Neural progenitor cell (in vitro differentiated cells): ENCODE measurements at places on chromosomes 7 and 10. TPM values are rescaled to one million over a fixed set of nuclear protein-coding genes. Genes with fewer than 3 reads are reported as not detected.
A peak's percentile ranks its signal among the peaks of the same experiment; 100 is the strongest.

GRCh38 chr7:39910108-39910869 is 39.8 kb upstream of the CDK13 start:
- no peak for DNase-seq

- DNase-seq, result no peak
These were observed 568 bp downstream of the MGAM2 start for GRCh38 chr7:142112086-142112485.

GRCh38 chr7:108614896-108615295 is 45.2 kb downstream of the DNAJB9 start:
- DNase-seq, result no peak

DNA sequence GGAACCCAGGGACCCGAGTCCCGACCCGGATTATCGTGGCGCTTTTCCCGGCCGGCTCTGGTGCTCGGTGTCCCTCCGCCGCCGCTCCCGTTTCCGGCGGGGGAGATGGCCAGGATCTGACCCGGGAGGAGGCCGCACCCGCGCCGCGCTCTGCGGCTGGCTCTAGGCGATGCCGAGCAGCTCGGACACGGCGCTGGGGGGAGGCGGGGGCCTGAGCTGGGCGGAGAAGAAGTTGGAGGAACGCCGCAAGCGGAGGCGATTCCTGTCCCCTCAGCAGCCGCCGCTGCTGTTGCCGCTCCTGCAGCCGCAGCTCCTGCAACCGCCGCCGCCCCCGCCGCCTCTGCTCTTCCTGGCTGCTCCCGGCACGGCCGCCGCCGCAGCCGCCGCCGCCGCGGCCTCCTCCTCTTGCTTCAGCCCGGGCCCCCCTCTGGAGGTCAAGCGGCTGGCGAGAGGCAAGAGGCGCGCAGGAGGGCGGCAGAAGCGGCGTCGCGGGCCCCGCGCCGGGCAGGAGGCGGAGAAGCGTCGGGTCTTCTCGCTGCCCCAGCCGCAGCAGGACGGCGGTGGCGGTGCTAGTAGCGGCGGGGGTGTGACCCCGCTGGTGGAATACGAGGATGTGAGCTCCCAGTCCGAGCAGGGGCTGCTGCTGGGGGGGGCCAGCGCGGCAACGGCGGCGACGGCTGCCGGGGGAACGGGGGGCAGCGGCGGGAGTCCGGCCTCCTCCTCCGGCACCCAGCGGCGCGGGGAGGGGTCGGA is 593 bp downstream of the CDK13 start:
- peak; percentile 69 for DNase-seq

DNA sequence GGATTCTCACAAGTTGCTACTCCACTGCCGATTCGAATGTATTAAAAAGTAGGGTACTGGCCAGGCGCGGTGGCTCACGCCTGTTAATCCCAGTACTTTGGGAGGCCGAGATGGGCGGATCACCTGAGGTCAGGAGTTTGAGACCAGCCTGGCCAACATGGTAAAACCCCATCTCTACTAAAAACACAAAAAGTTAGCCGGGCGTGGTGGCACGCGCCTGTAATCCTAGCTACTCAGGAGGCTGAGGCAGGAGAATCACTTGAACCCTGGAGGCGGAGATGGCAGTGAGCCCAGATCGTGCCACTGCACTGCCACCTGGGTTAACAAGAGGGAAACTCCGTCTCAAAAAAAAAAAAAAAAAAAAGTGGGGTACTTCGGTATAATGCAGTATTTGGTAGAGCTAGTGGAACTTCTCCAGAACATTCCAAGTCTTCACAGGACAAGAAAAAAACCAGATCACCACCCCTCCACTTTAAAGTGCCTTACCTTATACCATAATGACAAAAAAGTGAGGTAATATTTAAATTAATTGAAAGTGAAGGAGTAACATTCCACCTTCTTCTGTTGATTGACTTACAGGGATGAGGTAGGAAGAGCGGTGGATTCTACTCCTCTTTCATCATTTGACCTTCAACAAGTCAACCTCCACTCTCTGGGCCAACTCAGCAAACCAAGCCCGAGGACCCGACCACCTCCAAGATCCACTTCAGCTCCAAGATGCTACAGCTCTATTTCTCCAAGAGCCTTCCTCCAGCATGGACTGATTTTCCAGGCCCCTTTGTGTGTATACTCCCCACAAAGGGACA is 2.0 kb downstream of the BAZ1B start:
- peak; percentile 24 for DNase-seq

- DNase-seq, result peak; percentile 20
These were observed 799 bp downstream of the KCNK18 start for GRCh38 chr10:117198088-117198487.

DNA sequence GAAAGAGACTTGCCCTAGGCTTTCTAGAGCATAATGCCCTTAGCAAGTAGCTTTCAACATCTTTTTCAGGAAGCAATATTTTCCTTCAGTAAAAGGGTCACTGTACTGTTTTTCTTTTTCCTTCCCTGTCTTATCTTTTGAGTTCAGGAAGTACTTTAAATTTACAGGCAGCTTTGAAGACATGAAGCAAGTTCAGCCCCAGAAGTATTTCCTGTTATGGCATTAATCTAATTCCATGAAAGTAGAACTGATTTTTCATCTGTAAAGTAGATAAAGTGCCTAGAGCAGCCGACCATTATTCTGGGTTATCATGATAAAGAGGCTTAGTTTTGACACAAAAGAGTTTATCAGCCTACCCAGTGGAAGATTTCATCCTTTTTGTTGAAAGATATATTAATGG is 288.2 kb downstream of the ADK start:
- no peak for DNase-seq

GRCh38 chr10:103845972-103846371 is 9.4 kb downstream of the SH3PXD2A start:
- no peak for DNase-seq

GRCh38 chr7:51647931-51648351 is 331.3 kb upstream of the COBL start:
- DNase-seq, result peak; percentile 54

DNA sequence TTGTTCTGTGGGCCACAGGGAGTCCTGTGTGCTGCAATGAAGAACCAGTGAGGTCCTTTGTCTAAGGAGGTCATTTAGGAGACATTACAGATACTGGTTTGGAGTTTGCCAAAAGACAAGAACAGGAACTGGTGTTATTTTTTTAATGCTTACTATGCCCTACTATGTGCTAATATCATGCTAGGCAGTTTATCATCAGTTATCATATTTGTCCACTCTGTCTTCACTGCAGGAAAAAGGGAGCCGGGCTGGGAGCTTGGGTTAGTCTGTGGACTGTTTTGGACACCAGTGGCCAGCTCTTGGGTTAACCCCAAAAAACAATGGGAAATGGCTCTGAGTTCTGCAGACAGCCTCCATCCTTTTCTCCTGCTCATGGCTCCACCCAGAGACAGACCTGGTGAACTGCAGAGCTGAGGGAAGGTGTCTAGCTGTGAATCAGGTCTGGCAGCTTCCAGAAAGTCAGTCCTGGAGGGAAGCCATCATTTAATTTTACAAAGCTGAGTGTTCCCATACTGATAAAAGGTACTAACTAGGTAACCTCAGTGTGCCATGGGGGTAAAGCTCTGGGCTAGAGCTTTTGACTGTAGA is 101.2 kb upstream of the ZNF746 start:
- peak; percentile 68 for DNase-seq

GRCh38 chr7:13800694-13801448 is 188.6 kb downstream of the ETV1 start:
- no peak for DNase-seq

GRCh38 chr10:103645141-103646054 is 151.9 kb downstream of the NEURL1 start:
- DNase-seq, result no peak

DNA sequence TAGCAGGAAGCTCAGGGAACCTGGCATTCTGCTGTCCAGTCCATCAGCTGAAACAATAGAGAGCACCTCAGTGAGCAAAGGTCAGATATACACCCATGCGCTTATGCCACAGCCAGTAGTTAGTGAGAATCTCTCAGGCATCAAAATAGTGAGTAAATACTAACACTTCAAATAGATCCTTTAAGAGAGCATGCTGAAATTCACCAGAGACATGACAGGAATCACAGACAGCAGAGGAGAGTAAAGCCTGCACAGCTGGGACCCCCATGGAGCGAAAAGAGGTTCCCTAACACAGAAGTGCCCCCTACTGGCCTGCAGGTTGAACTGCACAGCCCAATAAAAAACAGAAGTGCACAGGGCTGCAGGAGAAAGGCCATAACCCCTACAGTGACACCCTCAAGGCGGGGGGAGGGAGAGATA is 57.6 kb upstream of the ANTXRL start:
- peak; percentile 78 for DNase-seq

DNA sequence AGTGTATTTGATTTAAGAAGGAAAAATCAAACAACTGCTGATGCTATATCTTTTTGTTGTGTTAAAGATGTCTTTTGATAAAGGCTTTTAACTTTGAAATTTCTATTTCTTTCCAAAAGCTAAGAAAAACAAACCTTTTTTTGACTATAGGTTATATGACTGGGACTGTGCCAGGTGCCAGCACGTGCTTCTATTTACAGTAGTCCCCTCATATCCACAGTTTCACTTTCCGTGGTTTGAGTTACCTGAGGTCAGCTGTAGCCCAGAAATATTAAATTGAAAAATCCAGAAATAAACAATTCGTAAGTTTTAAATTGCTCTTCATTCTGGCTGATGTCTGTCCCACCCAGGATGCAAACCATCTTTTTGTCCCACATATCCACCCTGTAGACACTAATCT is 104.3 kb downstream of the BBS9 start:
- no peak for DNase-seq

DNA sequence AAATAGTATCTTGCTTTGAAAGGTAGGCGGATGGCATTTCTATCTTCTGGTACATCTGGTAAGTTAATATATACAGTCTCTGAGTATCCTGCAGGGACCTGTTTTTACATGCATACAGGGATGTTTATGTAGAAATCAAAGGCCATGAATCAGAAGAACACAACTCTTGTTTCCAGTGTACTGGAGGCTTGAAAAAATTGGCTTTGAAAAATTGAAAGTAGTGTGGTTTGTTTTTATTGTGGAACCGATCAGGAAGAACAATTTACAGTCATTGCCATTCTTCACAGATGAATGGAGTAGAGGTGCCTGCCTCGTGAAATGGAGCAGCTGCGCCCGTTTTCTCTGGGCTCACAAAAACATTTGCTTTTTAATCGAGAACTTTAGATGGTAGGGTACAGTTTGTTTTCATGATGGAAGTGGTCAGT is 54.0 kb upstream of the RPA3 start:
- no peak for DNase-seq

GRCh38 chr10:97812696-97813095 is 36.9 kb upstream of the GOLGA7B start:
- no peak for DNase-seq

DNA sequence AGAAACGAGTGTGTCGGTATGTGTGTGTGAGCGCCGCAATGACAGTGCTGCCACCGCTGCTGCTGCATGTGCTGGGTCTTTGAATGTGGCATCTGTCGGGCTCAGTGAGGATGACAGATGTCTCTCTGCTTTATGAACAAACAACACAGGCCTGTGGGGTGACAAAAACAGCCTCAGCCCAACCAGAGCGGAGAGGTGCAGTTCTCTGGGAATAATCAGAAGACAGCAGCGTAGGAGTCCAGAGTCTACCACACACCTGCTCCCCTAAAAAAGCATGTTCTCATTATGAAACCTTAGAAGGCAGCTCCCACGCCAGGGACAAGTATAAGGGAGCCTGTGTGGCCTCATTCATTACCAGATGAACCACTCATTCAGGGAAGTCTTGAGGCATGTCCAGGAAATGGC is 278.3 kb downstream of the KCNMA1 start:
- no peak for DNase-seq

DNA sequence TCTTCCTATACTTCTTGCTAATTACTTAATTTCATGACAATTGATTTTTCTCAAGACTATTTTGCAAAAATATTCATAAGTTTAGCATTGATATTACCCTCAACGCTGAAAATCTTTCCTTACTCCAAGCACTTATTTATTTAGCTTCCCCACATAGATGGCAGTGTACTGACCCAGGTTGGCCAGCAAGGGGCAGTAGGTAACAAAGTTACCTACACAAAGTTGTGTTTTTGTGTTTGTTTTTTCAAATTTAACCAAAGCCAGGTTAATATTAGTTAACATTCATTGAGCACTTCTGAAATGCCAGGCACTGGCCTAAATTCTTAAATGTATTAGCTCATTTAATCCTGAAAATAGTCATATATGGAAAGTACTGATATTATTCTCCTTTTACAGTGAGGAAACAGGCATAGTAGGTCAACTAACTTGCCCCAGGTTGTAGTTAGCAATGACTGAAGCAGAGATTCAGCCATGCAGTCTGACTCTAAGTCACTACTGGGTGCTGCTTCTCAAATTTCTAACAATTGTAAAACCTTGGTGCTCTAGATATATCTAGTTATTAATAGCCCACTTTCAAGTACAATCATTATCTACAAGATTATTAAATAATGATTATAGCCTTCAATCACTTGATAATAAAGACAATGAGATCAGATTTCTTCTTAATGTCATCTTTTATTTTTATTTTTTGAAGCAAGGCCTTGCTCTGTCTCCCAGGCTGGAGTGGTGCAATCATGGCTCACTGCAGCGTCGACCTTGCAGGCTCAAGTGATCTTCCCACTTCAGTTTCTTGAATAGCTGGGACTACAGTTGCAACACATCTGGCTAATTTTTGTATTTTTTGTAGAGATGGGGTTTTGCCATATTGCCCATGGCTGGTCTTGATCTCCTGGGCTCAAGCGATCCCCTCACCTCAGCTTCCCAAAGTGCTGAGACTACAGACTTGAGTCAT is 5.8 kb upstream of the GGCT start:
- peak; percentile 62 for DNase-seq

GRCh38 chr10:125005312-125006187 is 63.6 kb downstream of the ZRANB1 start:
- DNase-seq, result no peak

GRCh38 chr7:107870427-107871000 is 20.5 kb upstream of the DLD start:
- DNase-seq, result no peak

DNA sequence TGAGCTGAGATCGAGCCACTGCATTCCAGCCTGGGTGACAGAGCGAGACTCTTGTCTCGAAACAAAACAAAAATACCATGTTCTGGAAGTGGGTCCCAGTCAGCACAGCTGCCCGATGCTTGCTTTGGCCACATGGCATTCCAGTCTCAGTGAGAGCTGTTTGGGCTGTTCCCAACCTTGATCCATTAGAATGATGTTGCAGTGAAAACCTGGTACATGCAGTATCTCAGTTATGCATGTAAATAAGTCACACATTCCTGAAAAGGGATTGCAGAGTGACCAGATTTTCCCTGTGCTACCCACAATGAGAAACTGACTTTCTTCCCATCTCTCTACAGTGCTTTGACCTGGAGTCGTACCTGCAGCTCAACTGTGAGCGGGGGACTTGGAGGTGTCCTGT is 15.4 kb downstream of the ZMIZ2 start:
- no peak for DNase-seq

GRCh38 chr10:108427146-108427545 is 1262.6 kb upstream of the SORCS1 start:
- no peak for DNase-seq

The COG5 gene
- total RNA-seq, result 33.3 and 90.5 TPM in 2 replicates

The PSMC2 gene
- 85.1 and 128 TPM in 2 replicates for total RNA-seq

The FOXI2 gene
- total RNA-seq, result not detected in 2 replicates

The ECHS1 gene
- 77.4 and 91.9 TPM in 2 replicates for total RNA-seq

The PRR15 gene
- total RNA-seq, result 0.77 and 1.7 TPM in 2 replicates

The ARMC3 gene
- total RNA-seq, result 0.46 and 14.6 TPM in 2 replicates

The DNA2 gene
- 51.6 and 85.4 TPM in 2 replicates for total RNA-seq

The NACAD gene
- 0.39 and 1.5 TPM in 2 replicates for total RNA-seq

The PANK1 gene
- 38.0 and 49.0 TPM in 2 replicates for total RNA-seq

The NPTX2 gene
- 5.6 and 10.5 TPM in 2 replicates for total RNA-seq

The MYH16 gene
- not detected in 2 replicates for total RNA-seq

The STAMBPL1 gene
- total RNA-seq, result 1.6 and 1.9 TPM in 2 replicates

The PHYHIPL gene
- 0.37 and 0.52 TPM in 2 replicates for total RNA-seq
